Effector memory CD4-positive, alpha-beta T cell (primary cell): ENCODE measurements at places on chromosomes 3 and 15.

DNA sequence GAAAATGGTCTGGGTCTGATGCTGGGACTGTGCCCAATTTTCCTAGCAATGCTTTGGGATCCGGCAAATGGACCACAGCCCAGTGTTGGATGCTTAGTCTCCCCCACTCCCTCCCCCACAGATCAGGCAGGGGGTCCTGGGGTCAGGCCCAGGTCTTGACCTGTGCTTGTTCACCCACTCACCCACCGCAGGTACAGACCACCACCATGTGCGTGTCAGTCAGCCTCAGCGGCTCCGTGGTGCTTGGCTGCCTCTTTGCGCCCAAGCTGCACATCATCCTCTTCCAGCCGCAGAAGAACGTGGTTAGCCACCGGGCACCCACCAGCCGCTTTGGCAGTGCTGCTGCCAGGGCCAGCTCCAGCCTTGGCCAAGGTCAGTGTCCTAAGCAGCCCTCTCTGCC is 10.6 kb downstream of the GRM2 start:
- no peak for DNase-seq
- H3K27me3 ChIP-seq: no peaks in the 10 kb centered on the region
- no peaks in the 10 kb centered on the region for H3K36me3 ChIP-seq
- no peak overlapping the region for H3K4me3 ChIP-seq

DNA sequence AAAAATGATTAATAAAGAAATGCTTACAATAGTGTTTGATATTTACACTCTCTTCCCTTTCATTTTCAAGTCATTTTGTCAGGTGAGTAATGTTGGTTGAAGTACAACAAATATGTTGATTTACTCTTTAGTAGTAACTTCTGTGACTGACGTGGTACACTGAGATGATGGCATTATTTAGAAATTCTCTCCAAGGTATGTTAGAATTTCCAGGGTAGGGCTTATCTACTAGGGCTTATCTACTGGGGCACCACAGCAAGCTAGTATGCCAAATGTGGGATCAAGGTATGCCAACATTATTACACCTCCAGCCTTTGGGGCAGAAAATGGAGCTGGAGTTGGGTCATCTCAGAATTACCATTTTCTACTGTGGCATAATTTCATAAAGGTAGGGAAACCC is 157.4 kb upstream of the AGTR1 start:
- H3K27ac ChIP-seq: no peak overlapping the region
- H3K4me1 ChIP-seq: no peaks in the 10 kb centered on the region
- H3K36me3 ChIP-seq: no peaks in the 10 kb centered on the region
- no peak overlapping the region for H3K4me3 ChIP-seq

- H3K36me3 ChIP-seq: peaks cover 61% of the 10 kb centered on the region
- no peak overlapping the region for H3K27ac ChIP-seq
- H3K4me1 ChIP-seq: peaks cover 15% of the 10 kb centered on the region
- no peak overlapping the region for H3K4me3 ChIP-seq
- no peaks in the 10 kb centered on the region for H3K27me3 ChIP-seq
- peak; percentile 4 for DNase-seq
These were observed 48.7 kb upstream of the CRTC3 start for GRCh38 chr15:90481023-90481422.

DNA sequence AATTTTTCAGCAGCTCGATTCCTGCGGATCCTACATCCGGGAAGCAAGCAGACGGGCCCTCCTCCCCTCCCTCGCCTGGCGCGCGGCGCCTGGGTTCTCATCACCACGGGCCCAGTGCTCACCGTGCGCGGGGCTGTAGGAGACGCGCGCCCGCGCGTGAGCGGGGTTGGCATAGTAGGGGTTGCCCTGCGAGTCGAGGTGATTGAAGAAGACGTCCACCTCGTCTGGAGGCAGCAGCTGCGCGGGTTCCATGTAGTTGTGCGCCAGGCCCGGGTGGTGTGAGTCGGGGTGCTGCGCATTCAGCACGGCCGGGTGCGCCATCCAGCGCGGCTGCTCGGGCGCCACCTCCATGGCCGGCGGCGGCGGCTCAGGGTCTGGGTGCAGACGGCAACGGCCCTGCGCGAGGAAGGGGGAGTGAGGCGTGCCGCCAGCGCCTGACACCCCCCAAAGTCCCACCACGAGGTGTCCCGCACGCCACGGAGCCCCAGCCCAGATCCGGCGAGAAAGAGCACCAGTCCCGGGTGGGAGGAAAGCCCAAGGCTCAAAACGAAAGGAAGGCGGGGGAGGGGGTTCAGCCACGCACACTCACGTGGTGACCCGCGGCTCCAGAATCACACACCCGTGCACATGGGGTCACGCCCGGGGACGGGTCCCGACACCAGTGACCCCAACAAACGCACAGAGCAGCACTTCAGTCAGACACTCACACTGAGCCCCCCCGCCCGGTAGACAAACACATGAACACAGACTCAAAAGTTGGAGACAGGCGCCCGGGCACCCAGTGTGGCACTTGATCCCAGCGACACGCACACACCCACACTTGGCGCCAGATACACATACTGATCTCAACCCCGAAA is 6.1 kb downstream of the GATA2 start:
- peaks cover 90% of the 10 kb centered on the region for H3K27me3 ChIP-seq
- H3K36me3 ChIP-seq: no peaks in the 10 kb centered on the region
- H3K4me3 ChIP-seq: peak overlapping the region; percentile 64
- DNase-seq: no peak

DNA sequence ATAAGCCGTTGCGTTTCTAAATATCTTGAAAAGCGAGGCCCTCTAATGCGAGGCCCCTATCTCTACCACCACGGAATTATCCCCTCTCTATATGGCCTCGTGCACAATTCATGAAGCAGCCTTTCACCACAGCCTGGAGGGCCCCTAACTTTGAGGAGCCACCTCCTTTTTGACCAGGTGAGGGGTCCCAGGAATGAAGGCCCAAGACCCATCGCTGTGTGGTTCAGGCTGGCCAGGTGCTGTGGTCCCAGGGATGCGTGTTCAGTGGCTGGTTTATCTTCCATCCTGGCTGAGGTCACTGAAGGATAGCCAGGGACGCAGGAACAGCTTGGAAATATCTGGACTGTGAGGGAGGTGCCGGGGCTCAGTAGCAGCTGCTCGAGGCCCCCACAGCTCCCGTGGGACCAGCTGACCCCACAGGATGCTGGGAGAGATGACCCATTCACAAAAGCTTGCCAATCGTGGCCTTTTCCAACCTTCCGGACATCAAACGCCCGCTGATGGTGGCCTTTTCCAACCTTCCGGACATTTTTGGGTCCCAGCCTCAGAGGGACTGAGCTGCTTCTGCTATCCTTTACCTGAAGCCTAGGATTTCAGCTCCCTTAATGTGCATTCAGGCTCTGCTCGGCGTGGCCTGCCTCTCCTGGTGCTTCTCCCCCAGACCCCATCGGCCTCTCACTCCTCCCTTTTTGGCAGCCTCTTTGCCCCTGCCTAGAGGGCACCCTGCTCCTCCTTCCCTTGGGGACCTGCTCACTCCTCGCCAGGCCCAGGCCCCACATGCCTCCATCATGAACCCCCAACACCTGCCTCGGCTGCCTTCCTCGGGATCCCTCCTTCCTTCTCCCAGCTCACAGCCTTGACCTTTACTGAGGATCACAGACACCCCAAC is 140.9 kb downstream of the CHSY1 start:
- no peak overlapping the region for H3K27ac ChIP-seq
- H3K4me1 ChIP-seq: no peaks in the 10 kb centered on the region
- H3K4me3 ChIP-seq: no peak overlapping the region
- DNase-seq: no peak

GRCh38 chr15:31503758-31504461 is 177.3 kb downstream of the KLF13 start:
- H3K4me3 ChIP-seq: no peak overlapping the region
- H3K4me1 ChIP-seq: no peaks in the 10 kb centered on the region
- DNase-seq: no peak

GRCh38 chr3:64806668-64807605 is 119.1 kb upstream of the ADAMTS9 start:
- H3K27ac ChIP-seq: no peak overlapping the region
- DNase-seq: no peak
- H3K36me3 ChIP-seq: no peaks in the 10 kb centered on the region
- H3K4me1 ChIP-seq: no peaks in the 10 kb centered on the region
- no peak overlapping the region for H3K4me3 ChIP-seq

- no peaks in the 10 kb centered on the region for H3K4me1 ChIP-seq
- no peak overlapping the region for H3K4me3 ChIP-seq
- DNase-seq: no peak
- no peaks in the 10 kb centered on the region for H3K27me3 ChIP-seq
- H3K27ac ChIP-seq: no peak overlapping the region
These were observed 105.1 kb upstream of the SLC6A6 start for GRCh38 chr3:14297305-14297704.

- H3K4me3 ChIP-seq: no peak overlapping the region
- no peak for DNase-seq
- H3K27me3 ChIP-seq: no peaks in the 10 kb centered on the region
- H3K4me1 ChIP-seq: peaks cover 15% of the 10 kb centered on the region
These were observed 265.2 kb downstream of the UACA start for GRCh38 chr15:70498096-70498626.

DNA sequence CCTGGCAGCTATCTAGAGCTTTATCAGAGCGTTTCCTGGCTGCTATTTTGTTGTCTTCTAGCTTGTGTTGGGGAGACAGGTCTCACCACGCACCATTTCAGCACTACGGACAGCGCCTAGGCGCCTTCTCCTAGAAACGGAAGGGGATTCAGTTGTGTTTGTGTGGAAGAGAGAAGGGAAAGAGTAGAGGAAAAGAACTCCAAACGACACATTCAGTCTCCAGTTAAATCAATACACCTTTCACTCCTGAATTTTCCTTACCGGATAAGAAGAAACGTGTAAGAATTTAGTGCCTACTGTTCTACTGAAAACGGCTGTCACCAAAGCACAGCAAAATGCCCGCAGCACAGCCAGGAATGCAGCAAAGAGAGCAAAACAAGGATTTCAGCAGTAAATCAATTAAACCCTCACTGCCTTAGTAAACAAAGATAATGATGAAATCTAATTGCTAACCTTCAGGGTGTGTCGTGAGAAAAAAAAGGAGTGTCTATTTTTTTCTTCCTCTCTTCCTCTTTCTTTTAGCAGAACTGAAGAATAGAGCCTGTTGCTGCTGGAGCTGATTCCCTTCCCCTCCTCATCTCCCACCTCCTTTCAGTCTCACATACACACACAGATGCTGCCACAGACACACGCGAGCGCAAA is 412 bp upstream of the CTXN2 start:
- H3K27me3 ChIP-seq: no peaks in the 10 kb centered on the region
- no peaks in the 10 kb centered on the region for H3K36me3 ChIP-seq
- no peak overlapping the region for H3K27ac ChIP-seq
- H3K4me3 ChIP-seq: no peak overlapping the region

- no peak for DNase-seq
- no peaks in the 10 kb centered on the region for H3K4me1 ChIP-seq
- H3K27me3 ChIP-seq: no peaks in the 10 kb centered on the region
- no peak overlapping the region for H3K27ac ChIP-seq
These were observed 220.6 kb downstream of the ZIC4 start for GRCh38 chr3:147185781-147186180.

- H3K4me1 ChIP-seq: no peaks in the 10 kb centered on the region
- no peaks in the 10 kb centered on the region for H3K36me3 ChIP-seq
- H3K4me3 ChIP-seq: no peak overlapping the region
- no peak for DNase-seq
- H3K27ac ChIP-seq: no peak overlapping the region
- peaks cover 3% of the 10 kb centered on the region for H3K27me3 ChIP-seq
These were observed 65.7 kb upstream of the ALDH1L1 start for GRCh38 chr3:126245811-126246727.

GRCh38 chr3:18441551-18441950 is 16.4 kb upstream of the SATB1 start:
- DNase-seq: no peak
- no peaks in the 10 kb centered on the region for H3K27me3 ChIP-seq
- H3K4me3 ChIP-seq: peak overlapping the region; percentile 26
- peaks cover 13% of the 10 kb centered on the region for H3K4me1 ChIP-seq

DNA sequence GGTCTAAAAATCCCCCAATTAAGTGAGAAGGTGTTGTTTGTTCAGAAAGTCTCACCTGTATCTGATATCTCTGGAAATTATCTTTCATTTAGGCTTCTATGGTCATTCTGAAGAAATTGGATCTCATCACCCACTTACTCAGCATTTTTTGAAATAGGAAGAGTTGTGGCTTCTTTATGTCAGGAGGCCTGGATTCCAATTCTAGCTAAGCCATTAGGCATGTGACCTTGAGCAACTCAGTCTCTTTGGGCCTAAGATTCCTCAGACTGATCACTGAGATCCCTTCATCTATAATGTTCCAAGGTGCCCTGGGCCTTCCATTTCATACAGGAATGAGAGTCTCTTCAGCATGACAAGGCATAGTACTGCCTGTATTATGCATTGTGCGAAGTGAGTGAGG is 70.3 kb downstream of the ARHGEF26 start:
- H3K27me3 ChIP-seq: no peaks in the 10 kb centered on the region
- no peak overlapping the region for H3K4me3 ChIP-seq
- no peaks in the 10 kb centered on the region for H3K36me3 ChIP-seq

DNA sequence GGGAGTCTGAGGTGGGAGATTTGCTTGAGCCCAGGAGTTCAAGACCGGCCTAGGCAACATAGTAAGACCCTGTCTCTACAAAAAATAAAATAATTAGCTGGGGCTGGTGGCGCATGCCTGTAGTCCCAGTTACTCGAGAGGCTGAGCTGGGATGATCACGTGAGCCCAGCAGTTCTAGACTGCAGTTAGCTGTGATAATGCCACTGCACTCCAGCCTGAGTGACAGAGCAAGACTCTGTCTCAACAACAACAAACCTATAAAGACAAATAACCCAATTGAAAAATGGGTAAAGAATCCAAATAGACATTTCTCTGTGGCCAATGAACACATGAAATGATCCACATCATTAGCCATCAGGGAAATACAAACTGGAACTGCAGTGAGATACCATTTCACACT is 1.1 kb upstream of the RPL32 start:
- peaks cover 12% of the 10 kb centered on the region for H3K4me1 ChIP-seq
- DNase-seq: no peak
- H3K27me3 ChIP-seq: no peaks in the 10 kb centered on the region
- no peak overlapping the region for H3K27ac ChIP-seq

DNA sequence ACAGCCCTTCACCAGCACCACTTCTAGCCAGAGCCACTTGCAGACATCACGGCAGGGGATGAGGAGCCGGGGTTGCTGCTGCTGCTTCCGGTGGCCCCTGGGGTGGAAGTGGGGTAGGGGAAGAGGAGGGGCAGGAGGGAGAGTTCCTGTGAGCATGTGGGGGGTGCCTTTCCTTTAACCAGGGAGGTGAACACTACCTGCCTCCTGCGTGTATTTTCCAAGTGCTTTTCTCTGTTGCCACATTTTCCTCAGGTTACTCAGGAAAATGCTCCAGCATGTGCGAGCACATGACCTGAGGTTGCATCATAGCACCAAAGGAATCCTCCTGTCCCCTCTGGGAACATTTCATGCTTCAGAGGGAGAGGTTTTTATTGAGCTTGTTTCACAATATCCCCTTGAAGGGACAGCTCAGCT is 12.2 kb upstream of the SACM1L start:
- H3K4me3 ChIP-seq: no peak overlapping the region
- H3K4me1 ChIP-seq: peaks cover 16% of the 10 kb centered on the region
- H3K36me3 ChIP-seq: peaks cover 17% of the 10 kb centered on the region
- H3K27me3 ChIP-seq: no peaks in the 10 kb centered on the region
- peak; percentile 45 for DNase-seq

DNA sequence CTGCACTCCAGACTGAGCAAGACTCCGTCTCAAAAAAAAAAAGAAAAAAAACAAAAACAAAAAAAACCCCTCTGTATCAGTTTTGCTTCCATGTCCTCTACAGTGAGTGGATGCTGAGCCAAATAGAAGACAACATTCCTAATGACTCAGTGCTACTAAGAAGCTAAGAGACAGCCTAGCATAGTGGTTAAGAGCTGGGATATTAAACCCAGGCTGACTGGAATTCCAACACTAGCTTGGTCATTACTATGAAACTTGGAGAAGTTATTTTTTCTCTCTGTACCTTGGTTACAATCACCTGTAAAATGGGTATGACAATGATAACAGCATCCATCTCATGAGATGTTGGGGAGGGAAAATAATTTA is 60.9 kb upstream of the PYGO1 start:
- no peaks in the 10 kb centered on the region for H3K4me1 ChIP-seq
- no peak overlapping the region for H3K4me3 ChIP-seq
- DNase-seq: no peak
- H3K36me3 ChIP-seq: no peaks in the 10 kb centered on the region
- H3K27ac ChIP-seq: no peak overlapping the region
